ENCODE measurements at places on chromosomes 11 and 22. TPM values are rescaled to one million over a fixed set of nuclear protein-coding genes. Genes with fewer than 3 reads are reported as not detected.

Gene RIBC2
- total RNA-seq = not detected

Gene SLC15A3
- total RNA-seq = 0.38 TPM

Gene CFAP300
- total RNA-seq = 4.7 TPM

Gene CLTCL1
- 20.2 TPM for total RNA-seq

Gene GRIK4
- not detected for total RNA-seq

Gene IGLL5
- not detected for total RNA-seq

Gene SLC22A6
- not detected for total RNA-seq

Gene OLFML1
- total RNA-seq = not detected

Gene OR52N5
- not detected for total RNA-seq

Gene FDX1
- total RNA-seq = 9.7 TPM

Gene CEND1
- total RNA-seq = not detected

Data from bronchial epithelial cell (primary cell).